ENCODE measurements at places on chromosomes 7 and 10.

DNA sequence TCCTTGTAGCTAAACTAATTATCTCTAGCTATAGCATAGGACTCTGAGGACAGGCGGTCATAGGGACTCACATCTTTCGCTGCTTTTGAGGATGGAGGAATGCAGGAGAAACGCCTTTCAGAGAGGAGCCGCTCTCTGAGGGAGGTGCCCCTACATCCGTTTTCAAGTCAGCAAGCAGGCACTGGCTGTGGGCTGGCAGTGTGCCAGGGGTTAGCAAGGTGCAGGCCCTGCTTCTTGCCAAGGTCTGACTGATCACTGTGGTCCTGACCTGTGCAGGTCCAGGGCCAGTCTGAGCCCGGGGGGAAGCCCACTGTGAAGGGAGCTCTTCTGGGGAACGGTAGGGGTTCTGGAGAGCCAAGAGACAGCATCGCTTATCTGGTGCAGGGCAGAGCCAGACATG, 89.4 kb downstream of the SH3PXD2A start:
- DNase-seq, result peak; percentile 88

DNA sequence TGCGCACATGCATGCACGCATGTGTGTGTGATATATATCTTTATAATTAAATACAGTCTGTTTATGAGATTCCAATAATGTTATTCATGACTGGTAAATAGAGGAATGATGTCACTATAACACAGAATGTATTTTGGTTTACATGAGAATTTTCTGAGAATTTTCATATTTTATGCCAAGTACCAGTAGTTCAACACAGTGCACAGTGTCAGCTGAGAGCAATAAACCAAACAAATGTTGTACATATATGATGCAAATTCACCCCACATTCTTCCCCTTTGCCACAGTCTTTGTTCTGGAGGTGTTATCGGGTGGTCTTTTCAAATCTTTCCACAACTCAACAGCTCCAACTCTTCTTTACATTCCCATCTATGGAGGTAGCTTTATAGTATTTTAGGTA, 462.2 kb upstream of the GRM3 start:
- DNase-seq, result no peak

DNA sequence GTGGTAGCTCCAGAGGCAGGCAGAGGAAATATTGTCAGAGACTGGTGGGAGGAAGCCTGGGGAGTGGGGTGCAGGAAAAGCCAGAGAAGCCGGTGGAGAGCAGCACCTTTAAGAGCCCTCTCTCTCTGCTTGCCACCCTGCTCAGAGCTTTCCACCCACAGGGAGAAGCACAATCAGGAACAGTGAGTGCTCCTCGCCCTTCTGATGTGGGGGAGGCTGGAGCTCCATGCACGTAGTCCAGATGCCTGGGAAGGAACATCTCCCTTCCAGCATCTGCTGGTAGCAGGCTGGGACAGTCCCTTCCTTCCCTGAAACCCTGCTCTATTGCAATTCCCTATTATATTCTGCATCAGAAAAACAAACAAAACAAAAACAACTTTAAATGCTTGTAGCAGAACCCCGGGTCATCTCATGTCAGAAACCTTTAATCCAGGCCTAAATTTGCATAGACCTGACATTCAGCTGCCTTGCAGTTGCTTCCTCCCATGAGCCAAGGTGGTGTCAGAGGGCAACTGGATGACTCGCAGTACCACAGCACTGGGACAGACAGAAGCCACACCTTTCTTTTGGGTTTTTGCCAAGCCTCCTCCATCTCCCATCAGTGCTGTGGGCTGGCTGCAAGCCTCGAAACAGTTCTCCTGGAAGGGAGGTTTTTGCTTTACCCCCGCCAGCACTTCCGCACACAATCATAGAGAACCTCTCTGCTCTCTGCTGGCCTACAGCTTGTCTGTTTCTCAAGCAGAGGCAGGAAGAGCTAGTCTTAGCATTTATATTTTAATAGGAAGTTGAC, 13.1 kb downstream of the AVPI1 start:
- peak; percentile 83 for DNase-seq

GRCh38 chr10:75335191-75335590, 66.4 kb downstream of the ZNF503 start:
- DNase-seq, result no peak

DNA sequence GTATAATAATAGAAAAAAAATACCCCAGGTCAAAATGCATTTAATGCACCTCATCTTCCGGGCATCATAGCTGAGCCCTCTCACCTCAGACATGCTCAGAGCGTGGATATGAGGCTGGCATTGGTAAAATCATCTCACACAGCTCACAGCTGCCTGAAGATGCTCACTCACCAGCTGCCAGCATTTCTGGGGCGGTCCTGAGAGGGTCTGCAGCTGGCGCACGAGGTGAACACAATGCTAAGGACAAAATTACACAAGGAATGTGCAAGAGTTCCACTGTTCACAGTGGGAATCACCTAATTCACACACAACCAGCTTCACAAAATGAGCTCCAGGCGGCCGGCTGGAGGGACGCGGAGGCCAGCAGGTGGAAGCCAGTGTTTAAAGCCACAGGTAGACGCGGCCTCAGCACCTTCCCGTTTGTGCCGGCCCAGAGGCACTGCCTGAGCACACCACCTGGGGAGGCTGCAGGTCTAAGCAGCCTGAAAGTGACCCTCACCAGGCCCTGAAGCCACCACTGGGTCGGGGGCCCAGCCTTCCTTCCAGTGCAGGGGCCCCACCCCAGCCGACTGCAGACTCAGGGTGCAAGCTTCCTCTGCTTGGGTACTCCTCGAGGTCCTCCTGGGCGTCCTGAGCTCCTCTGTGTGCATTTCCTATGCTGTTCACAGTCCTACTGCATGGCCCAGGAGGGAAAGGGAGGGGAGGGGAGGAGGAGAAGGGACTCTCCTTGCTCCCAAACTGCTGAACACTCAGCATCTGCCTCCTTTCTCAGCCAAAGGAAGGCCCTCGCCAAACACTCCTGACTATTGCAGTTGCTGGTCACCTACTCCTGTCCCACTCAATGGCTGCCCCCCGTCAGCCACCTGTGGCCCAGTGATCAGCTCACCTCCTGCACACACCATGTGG, 61.2 kb upstream of the FAM20C start:
- no peak for DNase-seq

- DNase-seq, result no peak
Observed at GRCh38 chr10:34530778-34531177, 284.3 kb downstream of the PARD3 start.

- DNase-seq, result peak; percentile 0
Observed at GRCh38 chr7:76514926-76515771, 4.8 kb downstream of the UPK3B start.

DNA sequence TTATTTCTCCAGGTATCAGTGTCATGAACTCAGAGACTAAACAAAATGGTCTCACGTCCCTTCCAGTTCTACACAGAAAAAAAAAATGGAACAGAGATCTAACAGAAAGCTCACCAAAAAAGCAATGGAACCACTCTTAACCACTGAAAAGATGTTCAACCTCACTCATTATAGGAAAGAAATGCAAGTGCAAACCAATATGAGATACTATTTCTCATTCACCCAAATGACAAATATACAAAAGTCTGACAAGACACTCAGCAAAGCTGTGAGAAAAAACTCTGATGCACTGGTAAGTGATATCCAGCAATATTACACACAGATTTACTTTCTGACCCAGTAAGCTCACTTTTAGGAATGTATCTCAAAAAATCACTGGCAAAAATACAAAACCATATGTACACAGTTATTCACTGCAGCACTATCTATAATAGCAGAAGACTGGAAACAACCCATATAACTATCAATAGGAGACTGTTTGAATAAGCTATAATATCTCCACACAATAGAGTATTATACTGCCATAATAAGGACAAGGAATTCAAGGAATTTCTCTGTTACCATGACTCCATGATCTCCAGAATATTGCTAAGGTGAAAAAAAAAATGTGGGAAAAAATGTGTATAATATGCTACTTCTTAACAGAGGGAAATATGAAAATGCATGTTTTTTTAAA, 36.6 kb downstream of the ABI1 start:
- DNase-seq, result no peak

DNA sequence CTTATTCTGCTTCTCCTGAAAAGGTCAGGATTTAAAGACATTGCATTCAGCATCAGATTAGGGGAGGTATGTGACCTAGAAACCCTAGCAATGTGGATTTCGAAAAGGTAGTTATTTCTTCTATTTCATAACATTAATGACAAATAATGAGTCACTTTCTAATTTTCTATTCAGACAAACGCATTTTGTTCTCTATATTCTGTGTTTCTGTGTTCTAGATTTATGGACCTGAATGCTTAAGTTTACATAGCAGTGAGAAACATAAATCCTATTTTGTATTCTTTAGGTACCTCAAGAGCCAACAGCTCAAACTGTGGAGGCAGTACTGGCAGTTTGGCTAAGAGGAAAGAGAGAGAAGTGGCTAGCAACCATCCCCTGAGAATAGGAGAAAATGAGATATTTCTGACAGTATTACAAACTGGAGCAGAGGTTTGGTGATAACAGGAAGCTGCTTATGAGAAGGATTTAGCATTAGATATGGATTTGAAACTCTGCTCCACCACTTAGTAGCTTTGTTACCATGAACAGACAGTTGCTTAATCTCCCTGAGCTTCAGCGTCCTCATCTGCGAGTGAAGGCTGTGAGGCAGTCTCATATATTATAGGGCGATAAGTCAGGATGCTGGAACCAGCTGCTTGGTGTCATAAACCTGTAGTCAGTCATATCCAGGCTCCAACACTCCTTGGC, 28.2 kb downstream of the CDK14 start:
- DNase-seq, result no peak

GRCh38 chr10:61135276-61135721, 191.3 kb upstream of the RHOBTB1 start:
- DNase-seq, result peak; percentile 61

- peak; percentile 94 for DNase-seq
Observed at GRCh38 chr7:1883031-1883761, 213.1 kb downstream of the ELFN1 start.

DNA sequence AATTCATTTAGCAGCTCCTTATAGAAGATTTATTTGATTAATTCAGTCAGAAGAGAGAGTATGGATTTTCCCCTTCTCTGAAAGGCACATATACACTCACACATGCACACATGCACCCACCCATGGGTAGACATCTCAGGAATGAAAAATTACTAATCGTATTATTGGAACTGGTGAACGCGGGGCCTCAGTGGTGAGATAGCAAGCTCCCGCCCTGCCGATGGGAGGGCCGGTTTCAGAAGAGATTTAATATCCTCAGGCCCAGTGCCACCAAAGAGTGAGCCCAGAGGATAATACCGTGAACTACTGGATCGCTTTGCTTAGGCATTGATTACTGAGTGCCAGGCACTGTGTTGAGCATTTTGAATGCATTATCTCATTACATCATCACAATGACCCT, 38.0 kb upstream of the EMX2 start:
- no peak for DNase-seq

- no peak for DNase-seq
Observed at GRCh38 chr7:151897161-151897731, 20.3 kb upstream of the PRKAG2 start.

DNA sequence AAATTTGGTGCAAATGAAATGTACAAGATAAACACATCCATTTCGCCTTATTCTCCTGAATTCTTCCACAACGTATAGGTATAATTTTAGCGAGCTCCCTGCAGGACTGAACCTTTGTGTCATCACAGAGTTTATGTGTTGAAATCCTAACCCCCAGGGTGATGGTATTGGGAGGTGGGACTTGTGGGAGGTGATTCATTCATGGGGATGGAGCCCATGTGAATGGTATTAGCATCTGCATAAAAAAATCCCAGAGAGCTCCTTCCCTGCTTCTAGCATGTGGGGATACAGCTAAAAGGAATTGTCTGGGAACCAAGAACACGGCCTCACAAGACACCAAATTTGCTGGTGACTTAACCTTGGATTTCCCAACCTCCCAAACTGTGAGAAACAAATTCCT, 741.4 kb upstream of the VSTM2A start:
- peak; percentile 4 for DNase-seq

DNA sequence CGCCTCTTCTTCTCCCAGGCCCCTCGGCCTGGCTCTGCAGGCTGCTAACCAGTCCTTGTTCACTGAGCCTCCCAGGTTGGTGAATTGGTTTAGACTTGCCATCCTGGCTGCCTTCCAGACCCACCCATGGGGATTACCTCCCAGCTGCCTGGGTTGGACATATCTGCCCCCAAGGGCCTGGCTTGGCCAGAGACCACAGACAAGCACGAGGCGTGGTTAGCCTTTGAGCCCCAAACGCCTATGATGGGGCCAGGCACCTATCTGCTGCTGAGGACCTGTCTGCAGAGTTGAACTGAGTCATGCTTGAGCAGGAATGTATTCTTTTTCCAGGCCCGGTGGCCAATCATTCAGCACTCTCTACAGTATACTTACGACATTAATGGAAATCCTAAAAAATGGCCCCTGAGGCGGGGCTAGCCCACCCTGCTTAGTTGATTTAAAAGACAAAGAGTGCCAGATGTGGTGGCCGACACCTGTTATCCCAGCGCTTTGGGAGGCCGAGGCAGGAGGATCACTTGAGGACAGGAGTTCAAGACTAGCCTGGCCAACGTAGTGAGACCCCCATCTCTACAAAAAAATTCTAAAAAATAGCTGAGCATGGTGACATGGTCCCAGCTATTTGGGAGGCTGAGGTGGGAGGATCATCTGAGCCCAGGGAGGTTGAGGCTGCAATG, 361.5 kb downstream of the FRMD4A start:
- peak; percentile 44 for DNase-seq

DNA sequence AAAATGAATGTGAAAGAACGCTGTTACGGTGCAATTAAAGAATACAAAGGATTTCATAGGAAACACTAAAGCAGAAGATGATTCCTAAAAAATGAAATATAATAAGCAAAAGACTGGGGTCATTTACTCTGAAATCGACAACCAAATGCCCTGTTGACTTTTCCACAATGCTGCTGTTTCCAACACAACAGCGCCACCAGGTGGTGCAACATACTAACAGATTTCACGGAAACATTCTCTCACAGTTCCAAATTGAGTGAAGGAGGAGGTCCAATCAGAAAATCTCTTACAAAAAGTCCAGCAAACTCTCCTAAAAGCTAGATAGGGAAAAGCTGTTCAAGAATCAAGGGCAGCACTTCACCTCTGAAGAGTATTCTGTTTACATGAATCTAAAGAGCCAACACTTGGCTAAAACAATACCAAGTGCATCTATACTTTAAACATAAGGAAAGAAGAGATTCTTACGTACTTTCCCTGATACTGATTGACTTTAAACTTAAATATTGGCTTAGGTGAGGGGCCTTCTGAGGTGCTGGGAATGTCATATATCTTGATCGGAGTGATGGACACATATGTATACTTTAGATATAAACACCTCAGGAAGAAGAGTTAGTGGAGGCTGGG, 55.9 kb downstream of the UPF2 start:
- DNase-seq, result peak; percentile 81

DNA sequence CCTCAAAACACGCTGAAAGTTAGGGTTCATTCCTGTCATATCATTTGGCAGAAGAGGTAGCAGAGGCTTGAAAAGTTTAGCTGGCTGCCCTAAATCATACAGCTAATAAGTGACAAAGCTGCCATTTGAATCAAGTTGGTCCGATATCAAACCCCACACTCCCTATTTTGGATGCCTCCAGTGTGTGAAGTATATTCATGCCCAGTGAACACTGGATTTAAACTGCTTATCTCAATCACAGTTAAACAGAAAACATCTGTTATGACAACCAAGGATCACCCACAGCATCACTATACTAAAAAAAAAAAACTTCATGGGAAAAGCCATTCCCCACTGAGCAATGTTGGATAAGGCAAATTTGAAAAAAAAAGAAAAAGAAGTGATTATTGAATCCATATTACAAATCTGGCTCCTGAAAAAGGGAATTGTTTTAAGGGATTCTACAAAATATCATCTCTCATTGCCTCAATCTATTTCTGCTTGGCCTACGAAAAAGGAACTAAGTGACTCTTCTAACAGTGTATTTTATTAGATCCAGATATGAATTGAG, 48.3 kb downstream of the ABCB1 start:
- DNase-seq, result no peak

- DNase-seq, result peak; percentile 14
Observed at GRCh38 chr10:19876570-19876969, 60.3 kb downstream of the PLXDC2 start.

All from kidney tubule cell (primary cell).